ENCODE measurements at places on chromosomes 4 and X.

- DNase-seq = no peak
Observed at GRCh38 chr4:40193016-40193571, 3.7 kb upstream of the RHOH start.

DNA sequence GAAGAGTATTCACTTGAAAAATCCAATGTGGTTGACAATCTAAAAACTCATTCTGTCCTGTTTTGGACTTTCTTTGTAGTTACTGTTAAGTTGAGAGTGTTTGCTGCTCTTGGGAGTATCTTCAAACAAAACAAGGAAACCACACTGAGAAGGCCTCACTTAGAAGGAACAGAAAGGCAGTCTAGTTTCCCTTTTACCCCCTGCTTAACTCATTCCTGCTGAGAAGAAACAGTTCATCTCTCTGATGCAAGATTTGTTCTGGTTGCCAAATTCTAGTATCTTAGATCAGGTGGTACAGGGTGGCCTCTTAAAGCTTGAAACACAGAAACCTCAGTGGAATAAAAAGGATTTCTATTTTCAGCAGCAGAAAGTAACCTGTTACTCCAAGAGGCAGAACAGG lies 41.4 kb downstream of the GUCY2F start:
- no peak for DNase-seq

DNA sequence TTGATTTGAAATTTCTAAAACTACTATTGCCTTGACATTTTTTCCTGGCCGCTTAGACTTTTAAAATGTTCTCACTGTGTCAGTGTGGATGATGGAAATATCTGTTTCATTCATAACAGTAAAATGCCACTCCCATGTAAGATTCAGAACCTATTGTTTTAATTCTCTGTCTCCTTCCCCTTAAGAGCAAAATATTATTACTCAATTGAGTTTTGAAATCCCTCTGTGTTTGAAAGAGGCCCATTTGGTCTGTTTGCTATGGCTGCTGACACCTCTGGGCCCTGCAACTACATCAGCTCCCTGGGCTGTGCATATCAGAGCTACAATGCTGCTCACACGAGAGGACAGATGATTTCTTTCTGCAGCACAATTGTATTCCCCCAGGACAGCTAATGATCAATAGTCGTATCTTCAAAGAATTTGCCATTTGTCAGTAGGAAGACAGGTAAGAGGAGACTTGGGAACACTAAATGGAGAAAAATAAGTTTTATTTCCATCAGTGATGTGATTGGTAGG lies 388.0 kb upstream of the GALNT7 start:
- DNase-seq = no peak

DNA sequence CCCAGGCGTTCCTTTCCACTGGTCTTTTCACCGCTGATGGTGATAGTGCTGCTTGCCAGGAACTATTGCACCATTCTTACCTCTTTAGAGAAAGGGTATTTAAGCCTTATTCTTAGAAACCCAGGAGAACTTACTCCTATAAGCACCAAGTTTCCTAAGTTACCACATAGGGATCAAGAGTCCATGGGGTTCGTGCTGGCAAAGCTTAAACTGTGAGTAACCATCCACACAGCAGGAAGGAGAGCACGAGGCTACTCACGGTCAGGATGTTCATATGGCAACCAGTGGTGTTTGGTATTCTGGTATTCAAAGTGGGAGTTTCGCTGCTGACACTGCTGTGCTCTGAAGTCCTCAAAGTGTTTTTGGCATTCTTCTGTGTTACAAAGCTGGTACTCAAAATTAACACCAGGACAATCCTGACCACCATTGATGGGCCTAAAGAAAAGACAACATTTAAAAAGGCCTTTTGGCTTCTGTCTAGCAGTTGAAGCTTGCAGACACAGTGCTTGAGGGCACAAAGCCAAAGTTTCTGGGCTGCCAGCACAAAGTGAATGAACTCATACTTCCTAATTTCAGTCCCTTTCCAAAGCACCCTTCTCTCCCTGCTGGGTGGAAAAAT lies 256.9 kb downstream of the ADAMTS3 start:
- no peak for DNase-seq
